ENCODE measurements at places on chromosomes 4 and X. TPM values are rescaled to one million over a fixed set of nuclear protein-coding genes. Genes with fewer than 3 reads are reported as not detected.

Gene VCX
- not detected for total RNA-seq

Gene SOD3
- 0.75 TPM for total RNA-seq

Gene MBNL3
- 3.0 TPM for total RNA-seq

Gene FDCSP
- total RNA-seq: not detected

Gene DUSP21
- total RNA-seq: not detected

Gene S100G
- not detected for total RNA-seq

Gene CT47C1
- not detected for total RNA-seq

Gene CXCL10
- 0.34 TPM for total RNA-seq

Gene ODAM
- total RNA-seq: not detected

Gene CENPC
- total RNA-seq: 7.9 TPM

Gene INTU
- 6.4 TPM for total RNA-seq

Gene POLN
- total RNA-seq: 0.07 TPM

Gene SH3TC1
- total RNA-seq: 30.5 TPM

Measured in kidney epithelial cell (primary cell).